ENCODE measurements at places on chromosomes 3 and 15.

DNA sequence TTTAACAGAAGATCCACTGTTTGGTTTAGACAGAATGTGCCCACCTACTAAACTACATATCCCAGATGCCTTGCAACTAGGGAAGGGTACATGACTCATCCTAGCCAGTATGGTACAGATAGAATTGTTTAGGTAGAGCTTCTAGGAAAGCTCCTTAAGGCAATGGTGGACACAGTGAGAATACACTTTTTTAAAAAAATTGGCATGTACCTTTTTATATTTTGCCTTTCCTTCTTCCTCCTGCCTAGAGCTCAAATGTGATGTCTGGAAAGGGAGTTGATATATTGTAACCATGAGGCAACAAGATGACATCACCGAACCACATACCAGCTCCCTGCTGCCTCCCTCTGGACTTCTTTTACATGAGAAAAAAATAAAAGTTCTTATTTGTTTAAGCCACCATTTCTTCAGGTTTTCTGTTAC lies 14.4 kb upstream of the C3orf80 start:
- DNase-seq = peak; percentile 35

GRCh38 chr3:60202052-60202726 lies 1049.1 kb downstream of the FHIT start:
- no peak for DNase-seq

DNA sequence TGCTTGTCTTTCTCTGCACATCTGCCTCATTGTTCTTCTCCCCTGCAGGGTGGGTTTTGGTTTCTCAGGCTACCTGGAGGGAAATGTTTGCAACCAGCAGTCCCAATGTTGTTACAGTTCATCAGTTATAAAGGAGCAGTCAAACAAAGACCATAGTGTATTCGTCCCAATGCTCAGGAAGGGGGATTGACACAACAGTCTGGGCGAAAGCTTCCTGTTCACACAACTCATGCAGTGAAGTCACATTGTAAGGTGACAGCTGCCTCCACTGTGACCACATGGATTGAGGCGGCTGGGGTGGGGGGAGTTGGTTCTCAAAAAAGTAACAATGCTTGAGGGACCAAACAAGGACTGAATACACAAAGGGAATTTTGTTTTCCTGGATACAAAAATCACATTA lies 28.8 kb upstream of the TF start:
- DNase-seq = no peak

- DNase-seq = no peak
Observed at GRCh38 chr3:64398476-64398875, 173.2 kb upstream of the PRICKLE2 start.

DNA sequence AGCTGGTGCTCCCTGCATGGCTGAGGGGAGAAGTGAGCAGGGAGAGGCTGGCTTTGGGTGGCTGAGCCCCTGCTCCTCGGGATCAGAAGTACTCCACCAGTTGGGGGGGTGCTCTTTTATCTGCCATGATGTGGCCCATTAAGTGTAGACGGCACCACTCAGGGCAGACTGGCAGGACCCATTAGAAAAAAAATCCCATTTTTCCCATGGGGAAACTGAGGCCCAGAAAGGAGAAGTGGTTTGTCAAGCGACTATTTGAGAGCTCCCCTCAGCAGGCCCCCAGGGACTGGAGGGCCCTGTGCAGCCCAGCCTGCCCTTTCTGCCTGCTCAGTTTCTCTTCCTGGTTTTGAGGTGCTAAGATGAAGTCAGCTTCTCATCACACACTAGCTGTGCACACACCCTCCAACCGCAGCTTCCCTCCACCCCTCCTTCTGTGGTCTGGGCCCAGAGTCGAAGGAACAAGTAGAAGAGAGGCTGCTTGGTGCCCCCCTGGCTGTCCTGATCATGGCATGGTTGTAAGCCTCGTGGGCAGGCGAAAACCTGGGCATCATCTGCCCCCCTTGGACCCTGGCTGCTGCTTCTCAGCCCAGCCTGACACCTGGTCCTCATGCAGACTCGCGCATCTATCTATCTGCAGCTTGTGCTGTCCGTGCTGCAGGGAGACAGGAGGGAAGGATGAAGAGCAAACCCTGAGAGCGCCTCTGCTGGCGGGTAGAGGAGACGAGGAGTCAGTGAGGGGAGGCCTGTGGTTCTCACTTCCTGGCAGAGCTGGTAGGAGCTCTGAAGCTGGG lies 5.6 kb downstream of the CSK start:
- DNase-seq = peak; percentile 73

- no peak for DNase-seq
Observed at GRCh38 chr15:58793862-58794261, 22.8 kb downstream of the MINDY2 start.

- DNase-seq = no peak
Observed at GRCh38 chr3:12963231-12963896, 109.9 kb downstream of the IQSEC1 start.

DNA sequence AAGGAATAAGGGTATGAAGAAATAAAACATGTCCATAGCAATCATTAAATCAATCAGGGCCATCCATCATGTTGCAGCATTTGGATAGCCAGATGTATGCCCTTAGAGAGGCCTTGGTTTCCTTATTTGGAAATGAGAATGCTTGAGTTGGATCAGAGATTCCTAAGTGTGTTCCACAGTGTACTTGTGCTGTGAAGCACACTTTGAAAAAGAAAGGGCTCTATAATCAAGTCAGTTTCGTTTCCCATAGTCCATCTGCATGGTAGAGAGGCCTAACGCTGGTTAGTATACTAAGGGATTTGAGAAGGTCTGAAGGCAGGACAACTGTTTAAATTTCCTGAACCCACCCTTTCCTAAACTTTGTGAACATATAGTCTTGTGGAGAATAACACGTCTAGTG lies 30.9 kb downstream of the RBMS3 start:
- no peak for DNase-seq

DNA sequence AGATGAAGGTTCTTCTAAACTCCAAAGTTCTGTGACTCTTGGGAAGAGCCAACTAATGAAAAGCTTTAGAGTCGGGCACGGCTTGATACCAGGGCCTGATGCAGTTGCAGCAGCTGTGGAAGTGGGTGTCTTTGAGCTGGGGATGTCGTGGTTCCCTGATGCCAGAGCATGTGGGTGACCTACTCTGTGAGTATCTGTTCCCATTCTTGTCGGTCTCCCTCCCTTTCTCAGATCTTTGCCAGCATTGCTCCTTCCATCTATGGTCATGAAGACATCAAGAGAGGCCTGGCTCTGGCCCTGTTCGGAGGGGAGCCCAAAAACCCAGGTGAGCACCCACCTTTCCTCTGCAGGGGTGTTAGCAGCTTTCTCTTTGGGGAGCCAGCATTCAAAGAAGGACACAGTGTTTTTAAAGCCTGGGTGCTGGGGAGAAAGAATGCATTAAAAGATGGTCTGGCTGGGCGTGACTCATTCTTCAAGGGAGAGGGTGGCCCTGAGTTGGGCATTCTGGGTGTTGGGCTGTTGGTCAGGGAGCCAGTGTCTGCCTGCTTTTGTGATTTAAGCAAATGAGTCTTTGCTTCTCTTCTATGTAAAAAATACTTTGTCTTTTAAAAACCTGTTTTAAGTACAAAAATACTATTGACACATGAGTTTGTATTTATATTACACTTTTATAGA lies 13.2 kb upstream of the PODXL2 start:
- no peak for DNase-seq

DNA sequence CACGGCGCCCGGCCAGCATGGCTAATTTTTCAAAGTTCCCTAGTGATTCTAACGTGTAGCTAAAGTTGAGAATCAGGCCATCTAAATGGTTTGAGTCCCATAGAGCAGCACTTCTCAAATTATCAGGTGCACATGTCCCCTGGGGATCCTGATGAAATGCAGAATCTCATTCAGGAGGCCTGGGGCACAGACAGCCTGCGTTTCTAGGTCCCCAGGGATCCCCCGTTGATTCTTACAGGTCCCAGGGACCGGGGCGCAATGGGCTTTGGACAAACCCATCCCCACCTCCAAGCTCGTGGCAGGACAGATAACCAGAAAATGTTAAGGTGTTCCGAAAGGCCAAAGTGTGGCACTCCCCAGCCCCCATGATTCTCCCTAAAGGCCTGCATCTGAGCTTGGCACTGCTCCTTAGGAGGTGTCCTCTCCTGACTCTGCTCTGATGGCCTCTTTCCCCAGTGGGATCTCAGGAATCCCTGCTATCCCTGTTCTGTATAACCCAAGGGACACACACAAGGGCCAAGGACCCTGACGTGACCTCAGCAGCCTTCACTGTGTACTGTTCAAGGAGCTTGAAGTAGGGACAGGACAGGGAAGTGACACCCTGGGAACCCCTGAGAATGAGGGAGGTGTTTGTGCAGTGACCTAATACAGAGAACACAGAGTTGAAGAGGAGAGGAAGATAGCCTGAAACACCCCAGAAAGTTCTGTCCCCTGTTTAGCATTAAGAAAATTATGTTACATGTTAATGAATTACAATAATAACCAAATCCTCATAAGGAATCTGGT lies 8.0 kb downstream of the LRRK1 start:
- no peak for DNase-seq

- no peak for DNase-seq
Observed at GRCh38 chr3:118781232-118781631, 253.4 kb downstream of the IGSF11 start.

DNA sequence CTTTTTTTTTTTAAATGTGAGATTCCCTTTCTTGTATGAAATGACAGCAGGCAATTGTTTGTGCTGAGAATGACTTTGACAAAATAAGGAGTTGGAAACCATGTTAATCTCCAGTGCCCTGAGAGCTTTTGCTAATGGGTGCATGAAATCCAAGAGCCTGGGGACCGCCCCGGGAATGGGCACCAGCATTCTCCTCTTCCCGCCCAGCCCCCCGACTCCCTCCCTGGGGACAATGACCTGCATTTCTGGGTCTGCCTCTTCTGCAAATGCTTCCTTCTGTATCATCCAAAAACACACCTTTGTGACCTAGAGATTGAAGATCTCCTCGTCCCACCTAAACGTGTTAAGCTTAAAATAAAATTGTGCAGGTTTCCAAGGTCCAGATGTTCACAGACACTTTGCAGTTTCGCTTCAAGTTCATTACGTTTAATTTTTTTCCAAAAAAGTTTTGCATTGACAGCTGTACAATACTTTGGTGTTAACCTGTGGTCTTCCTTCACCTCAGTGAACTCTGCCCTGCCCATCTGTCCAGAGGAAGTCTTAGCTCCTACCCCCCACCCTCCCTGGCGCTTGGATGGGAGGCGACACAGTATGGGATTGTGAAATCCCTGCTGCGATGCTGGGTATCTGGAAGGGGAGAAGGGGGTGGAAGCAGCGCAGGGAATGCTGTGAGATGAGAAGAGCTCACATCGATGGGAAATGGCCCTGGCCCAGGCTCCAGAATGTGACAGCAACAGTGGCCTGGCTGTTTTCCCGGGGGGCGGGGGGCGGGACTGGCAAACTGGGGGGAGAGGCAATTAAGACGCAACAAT lies 50.1 kb downstream of the TLE3 start:
- DNase-seq = no peak

DNA sequence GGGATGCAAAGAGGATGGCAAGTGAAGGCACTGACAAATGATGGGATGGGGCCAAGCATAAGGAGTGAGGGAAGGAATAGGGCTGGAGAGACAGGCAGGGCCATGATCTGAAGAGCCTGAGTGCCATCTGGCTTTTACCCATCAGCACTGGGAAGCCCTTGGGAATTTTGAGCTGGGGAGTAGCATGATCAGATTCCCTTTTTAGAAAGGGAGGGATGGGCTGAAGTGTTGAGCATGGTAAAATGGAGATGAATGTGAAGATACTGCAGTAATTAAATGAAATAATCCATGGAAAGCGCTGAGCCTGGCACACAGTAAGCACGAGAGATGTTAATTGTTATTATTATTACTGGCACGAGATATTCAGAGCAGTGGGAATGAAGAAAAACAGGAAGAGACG lies 9.9 kb downstream of the RBP1 start:
- no peak for DNase-seq

GRCh38 chr15:59242649-59243048 lies 36.0 kb downstream of the LDHAL6B start:
- DNase-seq = peak; percentile 30

GRCh38 chr3:177491296-177492032 lies 294.2 kb upstream of the TBL1XR1 start:
- DNase-seq = no peak

DNA sequence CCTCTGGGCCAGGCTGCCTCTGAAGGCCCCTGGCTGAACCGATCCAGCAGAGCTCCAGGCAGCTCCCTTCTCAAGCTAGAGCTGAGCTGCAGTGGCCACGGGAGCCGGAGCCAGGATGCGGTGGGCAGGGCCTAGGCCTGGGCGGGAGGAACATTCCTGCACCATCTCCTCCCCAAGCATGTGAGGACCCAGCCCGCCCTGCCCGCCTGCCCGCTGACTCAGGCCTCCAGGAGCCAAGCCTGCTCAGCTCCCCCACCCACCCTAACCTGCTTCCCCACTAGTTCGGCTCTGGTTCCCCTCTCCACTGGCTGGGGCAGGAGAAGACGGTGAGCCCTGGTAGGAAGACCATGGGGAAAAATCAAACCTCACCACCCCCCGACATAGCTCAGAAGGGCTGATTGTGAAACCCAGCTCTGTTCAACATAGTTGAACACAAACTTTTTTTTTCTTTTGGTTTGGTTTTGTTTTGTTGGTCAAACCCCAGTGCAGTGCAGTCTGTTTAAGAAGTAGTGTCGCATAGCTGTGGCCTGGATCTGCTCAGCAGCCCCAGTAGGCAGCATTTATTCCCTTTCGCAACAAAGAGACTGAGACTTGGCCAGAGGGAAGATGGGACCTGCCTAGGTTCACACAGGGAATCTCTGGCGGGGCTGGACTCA lies 13.5 kb downstream of the SNX33 start:
- DNase-seq = peak; percentile 80

DNA sequence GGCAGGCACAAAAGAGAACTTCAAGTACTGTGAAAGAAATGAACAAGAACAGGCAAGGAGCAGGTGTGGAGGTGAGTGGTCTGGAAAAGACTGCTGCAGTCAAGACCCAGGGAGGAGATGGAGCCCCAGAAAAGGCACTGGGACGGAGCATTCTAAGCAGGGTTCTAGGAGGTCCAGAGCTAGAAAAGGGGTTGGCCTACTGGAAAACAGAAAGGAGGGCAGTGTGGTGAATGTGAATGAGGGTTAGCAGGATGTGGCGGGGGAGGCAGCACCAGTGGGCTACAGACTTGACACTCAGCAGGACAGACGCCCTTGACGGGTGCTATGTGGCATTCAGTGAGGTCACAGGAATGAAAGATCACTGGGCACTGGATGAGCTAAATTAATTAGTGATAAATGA lies 75.7 kb downstream of the SENP2 start:
- DNase-seq = no peak

GRCh38 chr15:100765467-100766241 lies 114.0 kb upstream of the ALDH1A3 start:
- DNase-seq = no peak

GRCh38 chr3:189262746-189263145 lies 91.0 kb downstream of the TPRG1 start:
- DNase-seq = no peak

- no peak for DNase-seq
Observed at GRCh38 chr3:123089611-123090331, 22.9 kb downstream of the PDIA5 start.

- DNase-seq = no peak
Observed at GRCh38 chr3:36901588-36901987, 43.3 kb downstream of the TRANK1 start.

GRCh38 chr3:28973609-28974008 lies 307.3 kb upstream of the RBMS3 start:
- DNase-seq = no peak

- DNase-seq = no peak
Observed at GRCh38 chr3:129577925-129578786, 28.3 kb downstream of the PLXND1 start.

Measured in RCC 7860 (cell line).